ENCODE measurements at places on chromosomes 3 and 15.

- DNase-seq: no peak
These were observed 85.7 kb downstream of the RARB start for GRCh38 chr3:25513642-25514266.

DNA sequence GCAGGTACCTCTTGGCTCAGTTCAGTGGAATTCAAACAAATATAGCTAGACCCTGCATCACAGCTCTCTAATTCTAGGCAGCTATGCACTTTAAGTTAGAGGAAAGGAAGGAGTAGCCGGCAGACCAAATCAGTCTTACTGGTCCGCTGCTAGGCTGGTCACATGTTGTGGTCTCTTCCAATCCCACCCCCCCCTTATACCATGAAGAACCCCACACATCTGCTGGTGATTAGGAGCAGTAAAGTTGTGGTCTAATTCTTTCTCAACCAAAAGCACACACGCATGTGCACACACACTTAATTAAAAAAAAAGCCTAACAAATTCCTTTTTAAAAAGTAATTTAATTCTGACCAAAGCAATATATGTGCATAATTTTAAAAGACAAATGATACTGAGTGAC lies 16.7 kb upstream of the SH3GL3 start:
- DNase-seq: no peak

DNA sequence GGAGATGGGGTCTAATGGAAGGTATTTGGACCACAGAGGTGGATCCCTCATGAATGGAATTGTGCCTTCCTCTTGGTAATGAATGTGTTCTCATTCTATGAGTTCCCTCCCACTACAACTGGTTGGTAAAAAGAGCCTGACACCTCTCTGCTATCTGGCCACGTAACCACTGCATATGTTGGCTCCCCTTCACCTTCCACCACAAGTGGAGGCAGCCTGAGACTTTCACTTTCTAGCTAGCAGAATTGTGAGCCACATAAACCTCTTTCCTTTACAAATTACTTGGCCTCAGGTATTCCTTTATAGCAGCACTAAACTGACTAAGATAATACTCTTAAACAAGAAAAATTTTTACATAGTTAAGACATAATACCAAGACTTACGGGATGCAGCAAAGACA lies 155.3 kb downstream of the NR1I2 start:
- DNase-seq: no peak

- DNase-seq: no peak
These were observed 214.6 kb upstream of the MDFIC2 start for GRCh38 chr3:70527026-70527425.

DNA sequence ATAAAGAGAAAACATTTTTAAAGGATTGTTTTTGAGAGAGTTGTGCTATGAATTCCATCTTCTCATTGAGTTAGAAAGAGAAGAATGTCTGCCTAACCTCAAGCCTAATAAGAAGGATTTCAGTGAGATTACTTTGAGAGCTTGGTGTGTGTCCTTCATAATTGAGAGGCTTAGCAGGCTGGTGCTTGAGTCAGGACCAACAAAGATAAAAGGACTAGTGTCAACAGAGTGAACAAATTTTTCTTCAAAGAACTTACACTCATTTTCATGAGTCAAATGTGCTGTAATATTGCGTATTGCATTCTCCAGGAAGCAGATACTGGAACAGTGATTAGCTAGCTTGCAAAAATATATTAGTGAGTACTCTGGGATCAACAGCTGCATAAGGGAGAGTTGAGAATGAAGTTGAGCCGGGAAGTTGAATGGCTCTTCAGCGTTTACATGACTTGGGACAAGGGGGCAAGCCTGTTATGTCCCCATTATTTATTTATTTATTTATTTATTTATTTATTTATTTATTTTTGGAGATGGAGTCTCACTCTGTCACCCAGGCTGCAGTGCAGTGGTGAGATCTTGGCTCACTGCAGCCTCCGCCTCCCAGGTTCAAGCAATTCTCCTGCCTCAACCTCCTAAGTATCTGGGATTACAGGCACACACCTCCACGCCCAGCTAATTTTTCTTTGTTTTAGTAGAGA lies 37.5 kb upstream of the SLITRK3 start:
- DNase-seq: no peak

Measured in substantia nigra (tissue), 51 donors.